ENCODE measurements at places on chromosomes 16 and 17.

GRCh38 chr16:49189286-49189685, 92.4 kb downstream of the CBLN1 start:
- DNase-seq: no peak

DNA sequence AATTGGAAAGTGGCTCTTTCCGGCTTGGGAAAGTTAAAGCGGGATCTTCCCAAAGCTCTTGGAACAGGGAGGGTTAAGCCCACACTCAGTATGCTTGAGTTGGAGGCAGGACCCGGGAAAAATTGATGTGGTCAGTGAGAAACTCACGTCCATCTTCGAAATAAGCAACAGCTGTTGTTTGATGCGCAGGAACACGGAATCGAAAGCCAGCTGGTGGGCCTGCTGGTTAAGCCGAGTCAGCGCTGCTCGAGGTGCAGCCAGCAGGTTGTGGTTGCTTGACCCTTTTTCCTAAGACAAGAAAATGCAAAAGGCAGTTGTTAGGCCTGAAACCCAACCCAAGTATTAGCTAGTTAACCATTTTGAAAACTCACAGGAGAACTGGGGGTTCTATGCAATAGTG, 49.4 kb downstream of the COG7 start:
- no peak for DNase-seq

DNA sequence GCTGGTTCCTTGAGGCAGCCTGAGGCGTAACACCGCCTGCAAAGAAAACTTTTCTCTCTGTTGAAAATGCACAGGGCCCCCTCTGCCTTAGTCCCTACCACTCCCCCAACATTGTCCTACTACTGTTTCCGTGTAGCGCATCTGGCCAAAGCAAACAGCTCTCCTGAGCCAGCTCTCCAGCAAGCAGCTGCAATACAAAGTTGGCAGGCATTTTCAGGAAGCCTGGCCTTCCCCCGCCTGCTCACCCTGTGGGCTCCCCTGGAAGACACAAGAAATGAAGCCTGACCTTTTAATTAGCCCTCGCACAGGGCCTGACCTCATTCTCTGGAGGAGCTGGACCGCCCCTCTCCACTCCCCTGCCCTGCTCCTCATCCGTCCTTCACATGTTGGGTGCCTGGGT, 66.7 kb downstream of the SOX9 start:
- no peak for DNase-seq

DNA sequence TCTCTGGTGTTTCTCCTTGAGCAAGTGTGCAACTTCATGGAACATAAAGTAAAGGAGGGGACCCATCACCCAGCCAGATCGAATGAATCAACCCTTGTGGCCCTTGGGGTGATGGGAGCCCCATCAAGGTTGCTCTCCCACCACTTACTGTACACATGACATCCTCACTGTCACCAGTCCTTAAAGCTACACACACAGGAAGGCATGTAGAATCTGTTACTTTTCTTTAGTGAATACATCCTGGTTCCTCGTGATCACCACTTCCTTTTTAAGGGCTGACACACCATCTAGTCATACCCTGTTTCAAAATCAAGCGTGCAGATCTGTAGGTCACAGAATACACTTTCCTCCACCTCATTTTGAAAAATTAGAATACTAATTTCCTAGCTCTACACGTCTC, 22.6 kb upstream of the MPHOSPH6 start:
- DNase-seq: no peak

DNA sequence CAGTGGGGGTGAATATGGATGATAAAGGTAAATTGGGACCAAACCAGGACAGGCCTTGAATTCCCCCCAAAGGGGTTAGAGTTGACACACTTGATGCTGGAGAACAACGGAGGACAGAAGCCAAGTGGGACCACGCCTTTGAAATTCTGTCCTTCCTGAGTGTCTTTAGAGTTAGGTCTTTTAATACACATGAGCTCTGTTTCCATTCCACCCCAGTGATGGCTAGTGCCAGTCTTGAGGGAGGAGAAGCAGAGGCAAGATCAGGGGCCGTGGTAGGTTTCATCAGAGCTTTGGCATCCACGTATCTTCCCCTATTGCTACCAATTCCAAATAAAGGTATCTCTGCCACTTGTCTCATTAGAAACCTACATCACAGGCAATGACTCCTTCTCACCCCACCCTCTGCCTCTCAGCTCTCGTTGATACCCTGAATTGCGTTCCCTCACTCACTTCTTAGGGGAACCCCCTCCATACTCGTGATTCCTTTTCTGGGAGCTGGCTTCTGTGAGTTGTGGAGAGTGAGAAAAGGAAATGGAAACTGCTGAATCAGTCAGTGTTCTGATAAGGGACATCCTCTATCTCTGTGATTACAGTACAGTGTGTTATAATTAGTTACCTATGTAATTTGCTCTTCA, 2.4 kb upstream of the CCL3L1 start:
- no peak for DNase-seq

- DNase-seq: no peak
Measured at GRCh38 chr17:49524473-49525359, 29.6 kb downstream of the NGFR start.

DNA sequence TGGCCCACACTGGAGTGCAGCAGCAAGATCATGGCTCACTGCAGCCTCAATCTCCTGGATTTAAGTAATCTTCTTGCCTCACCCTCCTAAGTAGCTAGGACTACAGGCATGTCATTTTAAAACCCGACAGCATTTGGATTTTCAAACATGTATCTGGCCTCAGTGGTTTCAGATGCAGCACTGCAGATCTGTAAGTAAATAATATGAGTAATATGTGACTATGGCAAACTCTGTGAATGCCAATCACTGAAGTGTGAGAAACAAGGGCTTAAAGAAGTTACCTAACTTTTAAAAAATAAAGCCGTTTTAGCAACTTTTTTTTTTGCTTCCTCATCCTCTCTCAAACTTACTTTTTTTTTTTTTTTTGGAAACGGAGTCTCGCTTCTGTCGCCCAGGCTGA, 11.9 kb downstream of the CEP20 start:
- DNase-seq: no peak

DNA sequence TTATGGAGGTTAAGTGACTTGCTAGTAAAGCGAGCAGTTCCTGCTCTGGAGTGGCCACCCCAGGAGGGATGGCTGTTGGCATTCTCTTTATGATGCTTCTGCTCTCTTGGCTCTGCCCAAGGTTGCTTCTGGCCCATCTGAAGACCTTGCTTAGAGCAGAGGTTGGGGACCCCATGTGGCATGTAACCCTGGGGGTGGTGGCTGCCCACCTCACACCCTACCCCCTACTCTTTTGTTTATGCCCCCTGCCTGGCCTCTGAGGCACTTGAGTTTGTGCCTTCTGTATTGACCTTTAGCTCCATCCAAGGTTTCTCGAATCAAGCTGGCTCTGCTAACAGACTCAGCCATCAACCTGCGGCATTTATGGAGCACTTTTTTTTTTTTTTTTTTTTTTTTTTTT, 214.6 kb downstream of the MSI2 start:
- DNase-seq: no peak

GRCh38 chr17:80813318-80813717, 178.3 kb upstream of the CHMP6 start:
- DNase-seq: no peak

DNA sequence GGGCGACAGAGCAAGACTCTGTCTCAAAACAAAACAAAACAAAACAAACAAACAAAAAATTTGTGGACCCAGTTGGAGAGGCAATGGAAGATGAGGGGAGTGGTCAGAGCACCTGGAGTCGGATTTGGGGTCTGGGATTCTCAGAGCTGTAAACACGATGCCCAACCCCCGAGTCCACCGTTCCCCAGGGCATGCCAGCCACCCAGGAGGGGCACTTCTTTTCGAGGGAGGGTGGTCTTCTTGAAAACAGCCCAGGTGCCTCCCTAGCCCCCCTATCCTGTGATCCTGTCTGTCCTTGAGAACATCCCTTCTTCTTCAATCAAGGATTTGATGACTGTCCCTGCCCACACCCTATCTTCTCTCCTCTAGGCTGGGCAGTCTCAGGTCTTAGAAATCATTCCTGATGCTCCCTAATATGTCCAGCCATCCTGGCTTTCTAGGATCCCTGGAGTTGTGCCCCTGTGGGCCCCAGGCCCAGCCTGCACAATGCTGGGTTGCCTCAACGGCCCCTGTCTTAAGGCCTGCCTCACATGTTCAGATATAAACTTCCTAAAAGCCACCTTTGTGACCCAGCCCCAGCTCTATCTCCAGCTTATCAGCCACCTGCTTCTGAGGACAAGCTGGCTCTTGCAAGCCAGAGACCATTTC, 3.1 kb upstream of the SLC13A2 start:
- no peak for DNase-seq

DNA sequence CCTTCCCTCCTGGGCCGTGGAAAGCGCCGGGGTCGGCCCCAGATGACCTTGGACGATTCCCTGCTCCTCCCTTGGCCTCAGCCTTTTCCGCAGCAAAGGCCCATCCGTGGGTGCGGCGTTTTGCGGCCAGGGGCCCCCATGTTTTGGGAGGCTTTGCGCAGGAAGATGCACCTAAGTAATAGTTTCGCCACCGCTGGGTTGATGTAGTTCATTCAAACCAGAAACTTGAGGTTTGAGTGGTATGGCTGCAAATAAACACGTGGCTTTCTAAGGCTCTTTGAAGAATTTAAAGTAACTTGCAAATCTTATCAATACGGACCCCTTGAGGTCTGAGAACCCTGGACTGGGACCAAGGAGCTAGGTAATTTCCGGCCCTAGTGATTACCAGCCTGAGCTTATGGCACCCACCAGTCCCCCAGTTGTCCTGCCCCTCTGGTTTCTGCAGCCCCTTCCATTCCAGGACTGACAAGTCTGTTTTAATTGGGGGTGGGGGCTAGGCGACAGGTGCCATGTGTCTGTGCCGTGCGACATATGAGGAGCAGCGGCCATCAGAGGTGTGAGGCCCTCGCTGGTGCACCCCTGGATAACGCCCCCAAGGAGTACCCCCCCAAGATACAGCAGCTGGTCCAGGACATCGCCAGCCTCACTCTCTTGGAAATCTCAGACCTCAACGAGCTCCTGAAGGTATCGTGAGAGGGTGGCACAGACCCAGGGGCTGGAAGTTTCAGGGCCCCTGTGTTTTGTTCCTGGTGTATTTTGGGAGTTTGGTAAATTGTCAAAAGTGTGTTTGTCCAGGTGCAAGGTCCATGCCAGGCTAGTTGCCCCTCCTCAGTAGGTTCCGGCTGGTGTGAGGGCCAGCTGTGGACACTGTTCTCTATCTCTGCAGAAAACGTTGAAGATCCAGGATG, 834 bp downstream of the MRPL12 start:
- no peak for DNase-seq

GRCh38 chr17:33234930-33235685, 58.0 kb downstream of the ASIC2 start:
- DNase-seq: peak; percentile 24

DNA sequence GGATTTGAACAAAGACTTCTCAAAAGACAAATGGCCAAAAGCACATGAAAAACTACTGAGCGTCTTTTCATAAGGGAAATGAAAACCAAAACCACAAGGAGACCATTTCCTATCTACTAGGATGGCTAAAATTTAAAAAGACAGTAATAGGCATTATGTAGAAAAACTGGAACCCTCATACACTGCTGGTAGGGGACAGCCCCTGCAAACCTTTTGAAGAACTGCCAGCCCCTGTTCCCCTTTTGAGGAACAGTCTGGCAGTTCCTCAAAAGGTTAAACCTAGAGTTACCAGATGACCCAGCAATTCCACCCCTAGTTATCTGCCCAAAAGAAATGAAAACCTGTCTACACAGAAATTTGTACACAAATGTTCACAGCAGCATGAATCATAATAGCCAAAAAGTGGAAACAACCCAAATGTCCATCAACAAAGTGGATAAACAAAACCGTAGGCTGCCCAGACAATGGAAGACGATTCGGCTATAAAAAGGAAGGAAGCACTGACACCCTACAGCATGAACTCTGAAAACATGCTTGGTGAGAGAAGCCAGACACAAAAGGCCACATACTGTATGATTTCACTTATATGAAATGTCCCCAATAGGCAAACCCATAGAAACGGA, 22.9 kb downstream of the CDIP1 start:
- DNase-seq: no peak

DNA sequence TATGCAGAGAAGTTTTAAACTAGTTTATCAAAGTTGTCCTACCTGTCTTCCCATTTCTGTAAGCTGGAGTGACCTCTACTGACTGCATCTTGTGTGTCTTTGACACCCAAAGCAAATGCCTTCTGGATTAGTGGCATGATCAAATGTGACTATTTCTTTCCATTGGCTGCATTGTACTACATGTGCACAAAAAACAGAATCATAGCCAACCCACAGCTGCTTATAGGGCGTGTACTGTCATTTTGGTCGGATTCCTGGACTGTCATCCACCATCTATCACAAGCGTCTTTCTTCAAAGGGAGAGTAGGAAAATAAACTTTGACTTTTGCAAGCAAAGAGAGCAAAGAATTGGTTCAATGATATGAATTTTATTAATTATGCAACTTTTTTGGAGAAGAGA, 310.6 kb downstream of the MAP2K6 start:
- no peak for DNase-seq

DNA sequence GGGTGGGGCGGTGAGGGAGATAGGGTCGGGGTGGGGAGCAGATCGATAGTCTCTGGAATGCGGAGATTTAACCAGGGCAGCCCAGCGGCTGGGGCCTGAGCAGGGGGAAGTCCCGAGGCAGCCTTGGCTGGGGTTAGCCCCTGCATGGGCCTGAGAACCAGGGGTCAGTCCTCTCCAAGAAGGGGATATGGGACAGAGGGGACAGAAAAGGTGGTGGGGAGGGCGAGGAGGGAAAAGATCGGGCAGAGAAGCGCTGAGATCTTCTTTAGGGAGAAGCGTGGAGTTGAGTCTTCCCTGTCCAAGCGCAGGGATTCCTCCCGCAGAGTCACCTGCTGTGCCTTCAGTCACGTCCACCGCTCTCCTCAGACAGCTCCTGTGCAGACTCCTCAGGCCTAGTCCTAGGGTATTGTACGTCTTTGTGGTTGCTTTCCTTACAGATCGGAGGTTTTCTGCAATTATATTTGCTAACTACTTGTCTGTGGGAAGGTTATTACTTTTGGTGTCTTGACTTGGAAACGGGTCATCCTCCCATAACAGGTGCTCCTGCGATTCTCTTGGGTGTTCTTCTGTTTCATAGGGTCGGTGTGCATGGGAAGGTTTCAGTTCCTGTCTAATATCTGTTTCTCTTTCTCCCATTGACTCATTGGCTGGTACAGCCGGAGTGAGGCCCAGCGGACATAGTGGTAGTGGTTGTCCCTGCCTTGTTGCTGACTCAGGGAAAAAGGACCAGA, 952 bp downstream of the CD300A start:
- DNase-seq: no peak

DNA sequence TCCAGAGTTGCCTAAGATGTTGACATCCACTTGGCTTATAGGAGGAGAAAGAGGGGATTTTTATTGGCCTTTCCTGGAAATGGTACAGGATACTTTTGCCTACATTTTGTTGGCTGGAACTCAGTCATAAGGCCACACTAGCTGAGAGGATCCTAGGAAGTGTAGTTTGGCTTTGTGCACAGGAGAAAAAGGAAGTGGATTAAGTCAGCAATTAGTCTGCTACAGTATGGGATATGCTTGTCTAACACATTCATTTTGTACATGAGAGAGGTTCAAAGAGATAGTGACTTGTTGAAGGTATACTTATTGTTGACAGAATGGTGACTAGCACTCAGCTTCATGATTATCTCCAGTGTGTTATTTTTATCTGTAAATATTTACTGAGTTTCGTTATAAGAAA, 10.3 kb downstream of the UTP18 start:
- no peak for DNase-seq

GRCh38 chr16:71426880-71427615, 14.8 kb downstream of the TLE7 start:
- DNase-seq: no peak
